ENCODE measurements at places on chromosomes 2 and 18.

DNA sequence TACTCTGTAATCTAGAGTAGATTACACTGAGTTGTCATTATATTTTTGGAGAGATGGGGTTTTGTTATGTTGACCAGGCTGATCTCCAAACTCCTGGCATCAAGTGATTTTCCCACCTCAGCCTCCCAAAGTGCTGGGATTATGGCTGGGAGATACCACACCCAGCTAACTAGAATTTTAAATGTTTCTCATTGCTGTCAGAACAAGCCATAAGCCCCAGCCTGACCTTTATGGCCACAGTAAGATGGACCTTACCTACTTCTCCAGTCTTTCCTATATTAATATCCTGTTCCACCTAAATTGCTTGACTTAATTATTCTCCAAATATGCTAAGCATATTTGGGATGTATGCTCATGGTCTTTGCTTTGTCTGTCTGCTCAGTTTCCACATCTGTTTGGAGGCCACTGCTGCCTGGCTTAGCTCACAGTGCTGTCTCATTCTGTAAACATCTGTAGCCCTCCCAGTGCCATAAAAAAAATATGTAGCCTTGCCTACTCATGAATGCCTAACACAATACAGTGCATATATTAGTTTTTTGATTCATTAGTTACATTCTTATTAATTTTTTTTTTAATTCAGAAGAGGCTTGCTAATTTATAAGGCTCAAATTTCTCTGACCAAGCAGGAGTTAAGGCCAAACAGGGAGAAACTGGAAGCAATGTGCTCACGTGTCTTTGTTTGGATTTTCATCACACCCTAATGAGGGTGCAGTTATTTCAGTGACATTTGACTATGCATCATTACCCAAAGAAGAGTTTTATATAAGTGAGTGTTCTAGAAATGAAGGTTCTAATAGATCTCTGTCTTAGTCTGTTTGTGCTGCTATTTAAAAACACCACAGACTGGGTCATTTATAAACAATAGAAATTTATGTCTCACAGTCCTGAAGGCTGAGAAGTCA lies 45.3 kb upstream of the PSME4 start:
- no peak for DNase-seq

- no peak for DNase-seq
Measured at GRCh38 chr2:121316986-121317385, 32.0 kb upstream of the TFCP2L1 start.

- no peak for DNase-seq
Measured at GRCh38 chr18:66729442-66730239, 125.8 kb upstream of the CDH19 start.

DNA sequence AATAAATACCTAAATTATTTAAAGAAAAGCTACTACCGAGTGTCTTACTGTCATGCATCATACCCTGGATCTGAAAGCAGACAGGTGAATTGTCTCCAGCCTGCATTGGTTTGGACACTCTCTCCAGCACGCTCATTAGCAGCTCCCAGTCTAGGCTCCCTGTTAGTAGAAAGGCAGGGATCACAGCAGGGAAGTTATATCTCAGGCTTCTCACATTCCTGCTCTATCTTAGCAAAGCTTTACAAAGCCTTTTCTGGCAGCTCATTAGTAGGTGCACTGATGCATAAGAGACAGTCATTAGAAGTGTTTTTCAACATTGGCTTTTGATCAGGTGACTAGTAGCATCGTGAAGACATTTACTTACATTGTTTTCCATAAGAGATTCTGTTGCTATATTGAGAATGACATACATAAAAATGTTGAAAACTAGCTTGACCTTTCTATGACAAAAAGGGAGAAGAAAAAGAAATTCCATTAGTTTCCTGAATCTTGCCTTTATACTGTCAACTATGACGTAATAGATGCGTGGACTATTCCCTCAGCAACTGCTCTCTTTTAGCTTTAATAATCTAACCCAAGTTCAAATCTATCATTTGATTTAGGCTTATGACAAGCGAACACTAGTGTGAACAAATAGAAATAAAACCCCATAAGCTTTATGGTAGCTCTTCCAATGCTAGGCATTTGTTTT lies 408.7 kb upstream of the KCNH7 start:
- DNase-seq, result no peak

DNA sequence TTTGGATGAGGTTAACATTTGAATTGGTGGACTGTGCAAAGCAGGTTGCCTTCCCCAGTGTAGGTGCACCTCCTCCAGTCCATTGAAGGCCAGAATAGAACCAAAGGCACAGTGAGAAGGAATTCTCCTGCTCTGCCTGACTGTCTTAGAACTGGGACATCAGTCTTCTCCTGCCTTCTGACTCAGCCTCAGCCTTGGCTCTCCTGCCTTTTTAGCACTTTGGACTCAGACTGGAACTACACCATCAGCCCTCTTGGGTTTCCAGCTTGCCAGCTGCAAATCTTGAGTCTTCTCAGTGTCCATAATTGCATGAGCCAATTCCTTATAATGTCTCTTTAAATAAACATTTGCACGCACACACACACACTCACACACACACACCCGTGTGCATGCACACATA lies 8.0 kb upstream of the TMEM177 start:
- DNase-seq, result no peak

DNA sequence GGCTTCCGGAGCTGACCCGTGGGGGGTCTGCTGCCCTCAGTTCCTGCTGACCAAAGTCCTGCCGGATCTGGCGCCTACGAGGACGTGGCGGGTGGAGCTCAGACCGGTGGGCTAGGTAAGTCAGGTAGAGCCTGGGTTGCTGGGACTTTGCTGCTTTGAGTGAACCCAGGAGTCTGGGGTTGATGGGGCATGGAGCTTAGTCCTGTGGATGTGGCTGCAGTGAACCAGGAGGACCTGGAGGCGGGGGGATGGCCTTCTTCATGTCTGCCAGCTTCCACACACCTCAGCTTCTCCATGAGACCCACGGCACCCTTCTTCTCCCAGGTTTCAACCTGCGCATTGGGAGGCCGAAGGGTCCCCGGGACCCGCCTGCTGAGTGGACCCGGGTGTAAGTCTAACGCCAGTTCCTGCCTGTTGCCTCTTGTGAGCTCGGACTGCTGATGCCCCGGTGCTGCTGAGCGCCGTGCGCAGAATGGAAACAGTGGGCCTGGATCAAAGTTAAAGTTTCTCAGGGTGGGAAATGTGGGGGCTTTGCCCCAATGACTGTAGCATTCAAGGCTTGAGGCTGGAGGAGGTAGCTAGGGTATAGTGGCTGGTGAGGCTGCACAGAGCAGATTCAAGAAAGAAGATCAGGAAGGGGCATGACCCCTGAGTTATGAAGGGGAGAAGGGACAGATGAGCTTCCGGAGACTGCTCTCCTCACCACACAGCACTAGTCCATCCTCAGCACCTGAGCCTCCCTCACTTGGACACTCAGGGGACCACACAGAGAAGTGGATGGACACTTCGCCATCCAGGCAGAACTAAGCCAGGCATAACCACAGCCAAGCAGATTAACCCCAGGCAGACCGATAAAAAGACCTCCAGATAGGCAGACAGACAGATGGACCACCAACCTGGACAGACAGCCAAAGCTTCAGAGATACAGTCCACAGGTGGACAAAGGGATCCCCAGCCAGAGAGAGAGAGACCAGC lies 17.3 kb downstream of the PTPN18 start:
- DNase-seq, result no peak

GRCh38 chr2:27857417-27858172 lies 32.6 kb downstream of the RBKS start:
- no peak for DNase-seq

- DNase-seq, result no peak
Measured at GRCh38 chr2:12202313-12203075, 456.1 kb downstream of the LPIN1 start.

DNA sequence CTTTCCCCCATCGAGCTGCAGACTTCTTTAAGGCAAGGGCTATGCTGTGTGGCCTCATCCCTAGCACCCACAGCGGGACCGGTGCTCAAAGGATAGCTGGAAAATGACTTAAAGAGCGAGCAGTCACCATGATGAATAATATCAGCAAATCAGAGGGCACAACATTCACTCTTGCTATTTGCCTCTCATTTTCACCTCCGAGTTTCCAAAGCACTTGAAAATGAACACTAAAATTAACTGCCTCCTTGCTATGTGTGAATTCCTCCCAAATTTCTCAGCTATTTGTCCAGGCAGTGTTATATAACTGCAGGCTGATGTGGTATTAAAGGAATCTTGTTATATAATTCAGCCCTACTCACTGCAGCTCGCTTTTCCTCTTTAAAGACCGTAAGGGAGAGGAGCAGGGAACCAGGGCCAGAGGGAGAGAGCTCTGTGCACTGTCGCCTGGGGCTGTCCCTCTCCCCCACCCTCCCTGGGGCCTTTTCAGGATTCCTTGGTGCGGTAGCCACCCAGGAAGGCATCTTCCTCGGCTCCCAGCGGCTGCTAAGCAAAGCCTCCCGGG lies 1.4 kb downstream of the CYS1 start:
- DNase-seq, result no peak

DNA sequence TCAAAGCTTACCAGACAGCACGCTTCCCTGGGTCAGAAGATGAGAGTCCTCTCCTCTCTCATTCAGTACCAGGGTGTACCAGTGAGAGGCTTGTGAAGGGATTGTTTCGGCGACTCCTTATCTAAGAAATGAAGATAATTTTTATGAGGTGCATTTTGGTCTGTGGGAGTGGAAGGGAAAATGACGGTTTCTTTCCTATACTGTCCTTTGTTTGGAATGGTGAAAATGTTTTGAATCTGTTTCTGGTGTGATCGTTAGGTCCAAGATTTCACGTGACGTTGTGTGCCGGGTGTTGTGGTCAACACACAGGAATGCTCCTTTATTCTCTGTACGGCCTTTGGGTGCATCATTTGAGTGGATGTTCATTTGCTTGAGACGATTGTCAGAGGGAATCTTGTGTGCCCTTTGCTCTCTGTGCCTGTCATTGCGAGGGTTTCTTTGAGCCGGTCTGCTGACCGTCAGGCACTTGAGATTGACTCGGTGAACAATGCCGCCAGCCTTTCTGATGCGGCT lies 183.5 kb downstream of the AGAP1 start:
- no peak for DNase-seq

- DNase-seq, result no peak
Measured at GRCh38 chr2:23664066-23664788, 262.7 kb downstream of the ATAD2B start.

- DNase-seq, result no peak
Measured at GRCh38 chr2:154537024-154537423, 161.5 kb upstream of the KCNJ3 start.

DNA sequence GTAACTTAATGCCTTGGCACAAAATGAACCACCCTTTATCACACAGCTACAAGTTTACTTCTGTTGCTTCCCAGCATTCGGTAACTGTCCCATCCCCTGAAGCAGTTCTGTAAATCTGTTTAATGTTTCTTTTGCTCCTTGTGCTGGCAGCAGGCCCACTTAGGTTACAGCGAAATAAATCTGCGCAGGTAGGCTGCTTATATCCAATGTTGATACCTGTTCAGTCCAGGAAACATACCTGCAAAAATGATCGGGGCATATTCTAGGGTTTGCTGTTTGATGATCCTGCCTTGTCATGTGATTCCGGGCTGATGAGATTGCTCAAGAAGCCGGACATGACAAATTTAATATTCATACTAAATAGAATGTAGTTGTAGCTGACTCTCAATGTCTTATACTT lies 23.3 kb downstream of the PELI1 start:
- DNase-seq, result no peak

GRCh38 chr2:8239531-8240088 lies 442.2 kb upstream of the ID2 start:
- DNase-seq, result no peak

- DNase-seq, result no peak
Measured at GRCh38 chr18:36829362-36830157, 633 bp downstream of the KIAA1328 start.

DNA sequence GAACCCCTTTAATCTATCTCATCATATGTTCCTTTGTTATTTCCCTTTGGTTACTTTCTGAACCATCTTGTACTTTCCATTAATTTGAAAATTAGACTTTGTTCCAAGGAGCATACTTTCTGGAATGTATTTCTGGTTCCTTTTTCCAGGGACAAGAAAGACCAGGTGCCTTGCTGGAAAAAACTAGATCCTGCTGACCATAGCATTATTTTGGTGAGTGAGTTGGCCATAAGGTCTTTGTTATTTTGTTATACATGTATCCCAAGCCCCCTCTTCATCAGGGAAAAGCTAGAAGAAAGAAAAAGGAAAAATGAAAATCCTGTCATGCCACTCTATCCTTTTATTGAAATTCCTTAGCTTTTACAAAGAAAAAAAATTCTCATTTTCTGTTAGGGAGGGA lies 228.1 kb upstream of the TFPI start:
- no peak for DNase-seq

DNA sequence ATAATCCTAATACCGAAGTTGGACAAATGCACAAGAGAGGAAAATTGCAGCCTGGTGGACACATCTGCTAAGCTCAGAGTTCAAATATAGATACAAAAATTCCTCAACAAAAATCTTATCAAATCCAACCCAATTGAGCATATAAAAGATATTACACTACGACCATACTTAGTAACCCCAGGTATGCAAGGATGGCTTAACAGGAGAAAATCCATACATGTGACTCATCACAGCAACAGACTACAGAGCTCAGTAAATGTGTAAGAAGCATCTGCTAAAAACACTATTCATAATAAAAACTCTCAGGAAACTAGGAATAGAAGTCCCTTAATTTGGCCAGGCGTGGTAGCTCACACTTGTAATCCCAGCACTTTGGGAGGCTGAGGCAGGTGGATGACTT lies 28.3 kb downstream of the HS6ST1 start:
- no peak for DNase-seq

- DNase-seq, result no peak
Measured at GRCh38 chr18:21330122-21330701, 88.2 kb downstream of the GREB1L start.

DNA sequence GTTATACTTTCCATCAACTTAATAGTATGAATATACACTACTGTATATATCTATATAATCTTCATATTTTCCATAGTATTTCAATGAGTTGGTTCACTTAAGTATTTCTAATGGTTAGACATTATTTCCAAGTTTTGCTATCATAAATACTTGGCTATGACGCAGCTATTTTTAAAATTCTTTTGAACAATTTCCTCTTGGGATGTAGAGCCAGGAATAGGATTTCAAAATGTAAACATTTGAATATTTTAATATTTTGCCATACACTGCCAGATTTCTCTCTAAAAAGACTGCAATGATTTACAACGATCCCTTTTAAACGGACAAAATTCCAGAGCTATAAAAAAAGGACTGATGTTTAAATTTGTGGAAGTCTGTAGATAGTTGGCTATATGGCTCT lies 95.6 kb downstream of the NUP35 start:
- no peak for DNase-seq

- no peak for DNase-seq
Measured at GRCh38 chr2:198880421-198880820, 577.3 kb downstream of the SATB2 start.

DNA sequence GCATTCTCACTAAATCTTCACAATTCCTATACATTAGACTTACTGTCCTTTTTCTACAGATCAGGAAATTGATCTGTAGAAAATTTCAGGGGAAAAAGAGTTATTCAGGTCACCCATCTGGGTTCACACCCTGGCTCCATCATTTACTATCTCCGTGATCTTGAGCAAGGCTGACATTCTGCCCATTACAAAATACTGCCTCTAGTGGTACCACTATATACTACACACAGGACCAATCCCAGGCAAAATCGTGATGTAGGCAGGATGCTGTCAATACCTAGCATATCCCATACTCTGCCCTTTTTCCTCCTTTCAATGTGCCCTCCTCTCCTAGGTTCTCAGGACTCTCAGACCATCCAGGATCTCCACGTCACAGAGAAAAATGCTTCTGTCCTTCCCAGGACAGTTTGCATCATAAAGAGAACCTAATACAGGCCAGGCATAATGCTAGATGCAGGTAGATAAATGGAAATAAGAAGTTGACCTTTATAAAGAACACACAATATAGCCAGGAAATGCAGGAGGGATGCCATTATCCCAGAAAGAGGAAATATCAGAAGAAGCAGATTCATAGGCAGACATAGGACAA lies 101.9 kb downstream of the CDH20 start:
- DNase-seq, result peak; percentile 3

All from GM13977 (cell line).